ENCODE measurements at places on chromosomes 4 and X.

- no peak for DNase-seq
Measured at GRCh38 chr4:148053298-148054003, 321.6 kb downstream of the ARHGAP10 start.

DNA sequence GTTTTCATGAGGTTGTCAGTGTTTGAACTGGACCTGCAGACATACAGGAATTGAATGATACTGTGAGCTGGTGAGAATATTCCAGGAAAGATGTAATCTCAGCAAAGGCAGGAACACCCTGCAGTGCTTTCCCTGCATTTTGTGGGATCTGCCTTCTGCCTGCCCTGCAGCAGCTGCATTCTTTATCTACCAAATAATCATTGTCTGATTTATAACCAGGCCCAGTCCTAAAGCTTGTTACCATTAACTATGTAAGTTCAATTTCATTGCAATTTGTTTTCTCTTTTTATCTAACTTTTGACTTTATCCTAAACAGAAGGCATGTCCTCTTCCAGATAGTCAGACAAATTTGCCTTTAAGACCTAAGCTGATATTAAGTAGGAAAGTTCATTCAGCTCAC is 99.8 kb upstream of the NOCT start:
- DNase-seq, result no peak

DNA sequence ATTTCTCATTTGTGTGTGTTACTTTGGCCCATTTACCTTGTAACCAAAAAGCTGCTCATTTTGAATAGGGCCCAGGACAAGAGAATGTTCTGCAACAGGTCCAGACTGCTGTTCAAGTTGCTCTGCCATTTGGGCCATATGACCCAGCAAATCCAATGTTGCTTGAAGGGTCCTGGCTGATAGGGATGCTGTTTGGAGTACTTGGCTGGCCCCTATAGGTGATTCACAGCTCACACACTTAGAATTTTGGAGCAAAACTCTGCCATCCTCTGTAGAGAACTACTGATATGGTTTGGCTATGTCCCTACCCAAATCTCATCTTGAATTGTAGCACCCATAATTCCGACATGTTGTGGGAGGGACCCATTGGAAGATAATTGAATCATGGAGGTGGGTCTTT is 131.5 kb downstream of the AASDH start:
- DNase-seq, result no peak

DNA sequence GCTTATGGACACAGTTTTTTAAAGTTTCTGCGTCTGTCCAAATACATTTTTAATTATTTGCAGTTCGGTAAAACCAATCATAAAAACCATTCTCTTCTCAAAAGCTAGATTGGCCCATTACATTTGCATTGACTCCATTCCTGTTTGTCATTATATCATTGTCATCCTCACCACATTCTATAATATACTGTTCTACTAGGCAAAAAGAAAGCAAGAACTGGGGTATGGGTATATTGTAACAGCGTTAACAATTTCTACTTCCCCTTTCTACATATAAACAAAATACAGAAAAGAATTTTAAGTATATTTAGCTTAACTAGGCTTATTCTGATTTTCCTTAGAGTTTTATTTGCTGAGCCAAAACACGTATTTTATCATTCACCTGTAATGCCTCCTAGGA is 91.8 kb downstream of the RAP1GDS1 start:
- DNase-seq, result no peak

GRCh38 chr4:39626261-39626660 is 12.4 kb downstream of the SMIM14 start:
- DNase-seq, result no peak

GRCh38 chr4:87219632-87220093 is 755 bp downstream of the KLHL8 start:
- peak; percentile 47 for DNase-seq

Measured in activated CD4-positive, alpha-beta T cell treated with anti-CD3 and anti-CD28 coated beads, Interleukin-2, Interleukin-4, amounts not matched to agents 100 ng/mL and 50 ng/mL, durations not matched to agents 16 hours and 8 hours (primary cell).